ENCODE measurements at places on chromosomes 12 and 14.

- no peak for DNase-seq
These were observed 18.6 kb downstream of the LGMN start for GRCh38 chr14:92729634-92730358.

DNA sequence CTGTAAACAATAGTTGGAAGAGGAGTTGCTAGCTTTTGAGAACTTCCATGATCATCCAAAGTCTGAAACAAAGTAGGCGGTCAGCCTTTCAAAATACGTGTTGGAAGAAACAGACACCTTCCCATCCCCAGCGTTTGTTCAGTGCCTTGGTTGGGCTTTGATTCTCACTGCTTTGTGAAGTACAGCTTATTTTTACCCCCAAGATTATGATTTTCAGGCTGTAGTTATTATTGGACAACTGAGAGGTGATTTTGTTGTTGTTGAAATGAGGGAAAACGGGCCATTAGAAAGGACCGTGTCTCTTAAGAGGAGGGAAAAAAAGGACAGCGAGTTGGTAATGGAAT, 921 bp upstream of the CEP83 start:
- no peak for DNase-seq

DNA sequence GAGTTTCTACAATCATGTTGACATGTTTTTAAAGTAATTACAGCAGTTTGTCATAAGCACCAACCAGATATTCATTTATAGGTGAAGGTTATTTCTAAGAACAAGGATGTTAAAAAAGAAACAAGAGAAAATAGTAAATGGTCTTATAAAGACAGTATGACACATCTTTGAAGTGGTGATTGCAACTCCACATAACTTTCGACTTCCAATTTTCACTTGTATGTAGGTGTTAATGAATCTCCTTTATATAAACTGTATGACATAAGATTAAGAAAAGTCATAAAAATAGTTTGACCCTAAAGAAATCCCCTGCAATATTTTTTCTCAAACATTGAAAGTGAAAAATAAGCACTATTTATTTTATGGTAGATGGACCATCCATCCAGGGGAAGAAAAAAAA, 144.8 kb upstream of the PTPRQ start:
- no peak for DNase-seq

DNA sequence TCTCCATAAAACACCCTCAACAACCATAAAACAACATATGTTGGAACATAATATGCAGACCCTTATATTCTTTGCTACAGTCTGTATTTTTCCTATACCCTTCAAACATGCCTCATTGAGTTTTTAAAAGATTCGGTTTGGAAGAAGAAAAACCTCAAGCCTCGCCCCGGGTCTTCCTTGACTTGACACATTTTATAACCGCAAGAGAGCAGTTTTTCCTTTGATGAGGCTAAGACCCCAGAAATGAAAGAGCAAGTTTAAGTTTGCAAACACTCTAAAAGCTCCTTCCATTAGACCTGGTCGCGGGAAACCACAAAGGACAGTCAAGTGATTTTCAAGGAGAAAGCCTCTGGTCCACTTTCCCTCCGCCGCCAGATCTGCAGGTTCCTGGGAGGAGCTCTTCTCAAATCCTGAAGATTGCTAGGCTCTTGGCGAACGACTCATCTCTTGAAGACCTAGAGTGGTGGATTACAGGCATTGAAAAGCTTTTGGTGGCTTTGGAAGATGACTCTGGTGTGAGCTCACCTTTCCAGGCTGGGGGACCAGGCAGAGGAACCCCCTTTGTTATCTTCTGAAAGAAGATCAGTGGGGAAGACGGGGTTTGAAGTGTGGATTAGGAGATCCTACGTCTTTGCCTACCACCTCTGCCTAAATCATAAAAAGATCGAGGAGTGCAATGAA, at the start of gene ASCL4:
Gene ASCL4 (plus strand): TSS at position 356 of the 681 bp plus-strand sequence. CDS start 515 bp downstream, outside the sequence.
- DNase-seq, result no peak

GRCh38 chr12:92340441-92341064, 194.9 kb upstream of the BTG1 start:
- DNase-seq, result no peak

DNA sequence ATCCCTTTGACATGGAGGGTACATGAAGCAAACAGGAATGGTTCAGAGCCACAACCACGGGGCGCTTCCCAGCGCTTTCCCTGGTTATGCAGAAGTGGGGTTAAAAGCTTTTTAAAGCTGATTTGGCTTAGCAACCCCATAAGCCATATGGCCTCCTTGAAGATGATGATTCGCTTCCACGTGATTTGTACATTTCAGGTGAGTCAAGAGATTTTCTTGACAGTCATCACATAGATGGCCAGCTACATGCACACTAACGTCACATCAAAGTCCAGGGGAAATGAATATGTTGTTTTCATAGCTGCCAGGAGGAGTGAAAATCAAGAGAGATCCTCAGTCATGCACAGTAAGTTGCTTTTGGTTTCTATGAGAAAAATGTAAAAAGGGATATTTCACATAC, 309.7 kb downstream of the TMEM132D start:
- no peak for DNase-seq

GRCh38 chr14:104950021-104950420, 25.3 kb downstream of the PLD4 start:
- no peak for DNase-seq

All from stimulated activated CD4-positive, alpha-beta T cell treated with anti-CD3 and anti-CD28 coated beads, Interleukin-15, amount 100 ng/mL, for 1 hour (primary cell).